ENCODE measurements at places on chromosomes 6 and 20. TPM values are rescaled to one million over a fixed set of nuclear protein-coding genes. Genes with fewer than 3 reads are reported as not detected.

DNA sequence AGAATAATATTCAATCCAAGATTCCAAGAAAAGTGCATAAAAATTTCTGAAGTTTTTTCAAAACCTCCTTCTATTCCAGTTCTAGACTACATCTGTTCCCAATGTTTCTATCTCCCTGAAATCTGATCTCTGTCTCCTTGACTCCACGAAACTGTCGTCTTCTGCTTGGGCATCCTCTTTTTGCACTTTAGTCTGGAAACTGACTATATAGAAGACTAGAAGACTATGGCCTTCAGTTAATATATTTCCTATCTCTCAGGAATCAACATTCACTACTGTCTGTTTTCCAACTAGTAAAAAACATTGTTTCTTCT lies 745.4 kb upstream of the ADGRB3 start:
- no peak overlapping the region for H3K27ac ChIP-seq
- H3K4me1 ChIP-seq = no peaks in the 10 kb centered on the region
- H3K27me3 ChIP-seq = no peaks in the 10 kb centered on the region
- no peaks in the 10 kb centered on the region for H3K36me3 ChIP-seq

DNA sequence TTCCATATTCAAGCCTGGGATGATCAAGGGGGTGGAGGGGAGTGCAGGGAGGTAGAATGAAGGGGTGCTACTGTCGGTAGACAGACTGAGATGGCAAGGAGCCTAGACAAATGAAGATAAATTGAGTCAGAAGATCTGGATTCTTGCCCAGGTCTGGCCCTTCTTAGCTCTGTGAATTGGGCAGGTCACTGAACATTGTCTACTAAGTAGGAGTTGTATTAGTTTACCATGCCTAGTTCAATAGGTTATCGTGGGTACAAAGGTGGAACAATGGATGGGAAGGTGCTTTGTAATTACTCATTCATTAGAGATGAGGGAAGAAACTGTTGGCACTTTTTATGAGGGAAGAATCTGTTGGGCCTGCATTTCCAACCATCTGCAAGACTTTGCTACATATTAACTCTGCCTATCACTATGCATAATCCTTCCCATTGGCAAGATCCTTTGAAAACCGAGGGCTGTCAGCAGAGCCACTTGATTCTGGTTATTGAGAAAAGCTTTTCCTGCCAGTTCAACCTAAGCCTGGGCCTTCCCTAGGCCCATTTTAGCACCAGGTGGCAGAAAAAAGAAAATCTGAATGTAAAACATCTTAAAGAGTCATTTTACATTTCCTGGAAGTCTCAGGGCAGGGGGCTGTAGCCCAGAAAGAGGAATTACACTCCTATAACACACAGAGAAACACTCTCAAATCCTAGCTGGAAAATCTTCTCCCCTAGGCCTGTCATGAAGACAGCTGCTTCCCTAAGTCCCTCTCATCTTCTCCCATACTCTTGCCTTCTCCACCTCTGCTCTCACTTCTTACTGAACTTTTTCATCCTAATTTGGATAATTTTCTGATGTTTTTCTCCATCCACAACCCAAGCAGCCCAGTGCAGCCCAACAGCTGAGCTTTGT lies 103.5 kb downstream of the CD24 start:
- no peaks in the 10 kb centered on the region for H3K36me3 ChIP-seq
- no peak overlapping the region for H3K27ac ChIP-seq
- no peak for DNase-seq
- H3K4me1 ChIP-seq = no peaks in the 10 kb centered on the region
- H3K4me3 ChIP-seq = no peak overlapping the region

DNA sequence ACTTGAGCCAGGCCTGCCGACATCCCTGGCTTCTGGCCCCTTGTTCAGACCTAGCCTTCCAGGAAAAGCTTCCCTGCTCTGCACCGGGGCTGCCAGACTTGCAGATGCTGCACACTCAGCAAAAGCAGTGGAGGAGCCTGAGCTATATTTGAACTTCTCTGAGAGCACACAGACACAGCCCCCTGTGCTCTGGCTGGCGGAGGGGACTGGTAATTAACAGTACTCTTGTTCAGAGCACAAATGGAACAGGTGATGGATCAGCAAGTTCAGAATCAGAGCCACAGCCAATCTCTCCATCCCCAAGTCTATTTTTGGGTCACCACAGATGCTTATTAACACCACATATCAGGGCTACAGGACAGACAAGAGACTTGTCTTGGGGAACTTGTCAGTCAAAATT lies 27.6 kb upstream of the RIMS4 start:
- DNase-seq = no peak
- H3K27me3 ChIP-seq = no peaks in the 10 kb centered on the region
- peaks cover under 1% of the 10 kb centered on the region for H3K4me1 ChIP-seq
- H3K36me3 ChIP-seq = no peaks in the 10 kb centered on the region

Gene PRL
- 0.11 TPM for total RNA-seq

Gene SLC32A1
- total RNA-seq = 18.5 TPM
